ENCODE measurements at places on chromosomes 5 and 9.

GRCh38 chr9:120904978-120905301 is 21.7 kb downstream of the TRAF1 start:
- no peak for DNase-seq

GRCh38 chr5:74016373-74016772 is 390.4 kb downstream of the ARHGEF28 start:
- no peak for DNase-seq

- no peak for DNase-seq
Observed at GRCh38 chr5:16456103-16456832, 9.3 kb downstream of the ZNF622 start.

GRCh38 chr5:126438868-126439267 is 15.7 kb downstream of the GRAMD2B start:
- no peak for DNase-seq

DNA sequence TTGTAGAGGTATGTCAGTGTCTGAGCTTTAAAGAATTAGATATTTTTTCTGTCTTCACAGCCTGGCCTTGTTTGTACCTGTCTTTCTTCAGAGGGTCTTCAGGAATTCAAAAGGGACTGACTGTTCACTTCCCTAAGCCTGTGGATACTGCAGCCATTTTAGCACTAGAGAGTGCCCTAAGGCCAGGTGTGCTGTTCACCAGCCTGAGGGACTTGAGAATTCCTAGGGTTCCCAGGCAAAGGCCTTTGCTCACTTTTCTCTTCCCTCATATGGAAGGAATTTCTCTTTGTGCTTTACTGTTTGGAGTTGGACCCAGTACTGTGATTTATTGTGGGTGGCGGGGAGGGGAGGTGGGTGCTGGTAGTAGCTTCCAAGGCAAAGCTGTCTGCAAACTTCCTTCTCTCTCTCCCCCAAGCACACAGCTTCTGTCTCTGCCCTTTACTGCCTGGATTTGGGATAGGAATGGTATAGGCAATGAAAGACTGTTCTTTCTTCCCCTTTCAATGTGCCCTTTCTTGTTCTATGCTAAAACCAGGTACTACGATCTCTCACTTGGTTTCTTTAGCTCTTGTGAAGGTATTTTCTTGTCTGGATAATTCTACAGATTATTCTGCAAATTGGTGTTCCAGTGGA is 9.7 kb upstream of the LRRC70 start:
- no peak for DNase-seq

- no peak for DNase-seq
Observed at GRCh38 chr5:154647114-154647760, 107.9 kb upstream of the LARP1 start.

GRCh38 chr5:55039843-55040242 is 15.8 kb downstream of the GZMK start:
- DNase-seq, result no peak

GRCh38 chr9:101711330-101711941 is 27.0 kb downstream of the GRIN3A start:
- no peak for DNase-seq

All from stimulated activated CD4-positive, alpha-beta T cell treated with anti-CD3 and anti-CD28 coated beads, Interleukin-15, amount 100 ng/mL, for 1 hour (primary cell).